OCI-M1 (cell line): ENCODE measurements at places on chromosomes 16 and 17.

DNA sequence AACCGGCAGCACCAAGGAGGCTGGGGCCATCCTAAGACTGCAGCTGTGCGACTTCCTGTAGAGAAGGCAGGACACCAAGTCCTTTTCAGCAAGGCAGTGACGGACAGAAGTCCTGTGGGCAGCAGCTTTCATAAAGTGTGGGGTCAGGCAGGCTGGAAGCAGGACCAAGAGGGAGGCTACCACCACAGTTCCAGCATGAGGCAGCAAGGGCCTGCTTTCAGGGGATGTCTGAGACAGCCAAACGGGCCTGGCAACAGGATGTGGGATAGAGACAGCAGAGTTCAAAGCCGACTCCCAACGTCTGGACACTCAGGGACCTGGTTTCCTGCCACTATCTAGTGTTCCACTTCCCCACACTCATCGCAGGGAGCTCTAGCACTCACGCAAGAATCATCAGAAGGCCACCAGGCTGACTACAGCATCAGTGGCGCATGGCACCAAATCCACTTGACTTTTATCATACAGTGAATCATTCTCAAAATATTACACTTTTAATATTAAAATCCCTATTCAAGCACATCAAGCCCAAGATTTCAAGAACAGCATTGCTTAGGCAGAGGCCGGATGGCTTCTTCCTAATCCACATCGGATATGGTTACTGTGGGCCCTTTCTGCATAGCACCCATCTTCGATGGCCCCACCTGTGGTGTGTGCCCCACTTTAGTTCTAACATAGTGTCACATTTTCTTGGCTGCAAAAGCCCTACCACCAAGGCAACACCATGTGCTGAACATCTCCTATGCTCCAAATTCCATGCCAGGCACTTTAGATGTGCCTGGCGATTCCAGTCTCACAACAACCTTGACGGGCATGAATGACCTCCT, 5.2 kb downstream of the USP7 start:
- peak; percentile 54 for DNase-seq

DNA sequence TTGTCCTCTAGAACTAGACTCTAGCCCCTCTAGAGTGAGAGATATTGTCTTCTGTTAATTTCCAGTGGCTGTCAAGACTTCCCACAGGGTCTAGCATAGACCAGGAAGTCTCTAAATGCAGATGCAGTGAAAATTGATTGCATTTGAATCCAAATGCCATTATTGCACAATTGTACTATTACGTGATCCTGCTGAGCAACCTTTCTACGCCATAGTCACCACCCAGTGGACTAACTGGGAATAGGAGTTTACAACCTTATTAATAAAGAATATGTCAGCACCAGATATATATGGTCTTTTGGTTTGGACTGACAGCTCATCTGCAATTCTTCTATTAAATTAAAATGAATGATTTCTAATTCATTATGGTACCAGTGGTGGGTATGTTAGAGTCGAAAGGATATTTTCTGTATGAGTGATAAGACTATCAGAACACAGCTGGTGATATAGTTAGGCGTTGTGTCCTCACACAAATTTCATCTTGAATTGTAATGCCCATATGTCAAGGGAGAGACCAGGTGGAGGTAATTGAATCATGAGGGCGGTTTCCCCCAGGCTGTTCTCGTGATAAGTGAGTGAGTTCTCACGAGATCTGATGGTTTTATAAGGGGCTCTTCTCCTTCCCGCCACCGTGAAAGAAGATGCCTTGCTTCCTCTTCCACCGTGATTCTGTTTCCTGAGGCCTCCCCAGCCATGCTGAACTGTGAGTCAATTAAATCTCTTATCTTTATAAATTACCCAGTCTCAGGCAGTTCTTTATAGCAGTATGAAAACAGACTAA, 138.9 kb upstream of the CA10 start:
- DNase-seq: peak; percentile 58

DNA sequence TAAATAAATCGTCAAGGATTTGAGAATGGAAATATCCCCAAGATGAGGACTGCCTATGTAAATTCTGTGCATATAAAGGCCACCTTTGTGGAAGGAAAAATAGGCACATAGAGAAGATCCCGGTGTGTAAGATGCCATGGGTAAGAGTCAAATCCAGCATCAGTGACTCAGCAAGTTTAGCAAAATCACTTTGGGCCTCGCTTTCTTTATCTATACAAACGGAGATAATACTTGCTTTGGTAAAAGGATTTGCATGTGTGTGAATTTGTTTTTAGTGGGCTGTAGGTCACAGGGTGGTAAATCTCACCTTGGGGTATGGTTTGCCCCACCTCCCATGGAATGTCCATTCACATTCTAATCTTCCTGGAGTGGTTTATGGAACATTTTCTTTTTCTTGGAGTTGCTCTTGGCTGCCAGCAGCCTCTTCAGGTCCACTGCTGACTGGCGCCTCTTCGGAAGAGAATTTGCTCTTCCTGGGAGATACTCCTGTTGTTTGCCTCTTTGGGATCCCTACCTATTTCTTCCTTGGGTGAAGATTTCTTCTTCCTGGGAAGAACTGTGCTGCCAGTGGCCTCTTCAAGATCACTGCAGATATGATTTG, 587.6 kb downstream of the CDH11 start:
- no peak for DNase-seq

DNA sequence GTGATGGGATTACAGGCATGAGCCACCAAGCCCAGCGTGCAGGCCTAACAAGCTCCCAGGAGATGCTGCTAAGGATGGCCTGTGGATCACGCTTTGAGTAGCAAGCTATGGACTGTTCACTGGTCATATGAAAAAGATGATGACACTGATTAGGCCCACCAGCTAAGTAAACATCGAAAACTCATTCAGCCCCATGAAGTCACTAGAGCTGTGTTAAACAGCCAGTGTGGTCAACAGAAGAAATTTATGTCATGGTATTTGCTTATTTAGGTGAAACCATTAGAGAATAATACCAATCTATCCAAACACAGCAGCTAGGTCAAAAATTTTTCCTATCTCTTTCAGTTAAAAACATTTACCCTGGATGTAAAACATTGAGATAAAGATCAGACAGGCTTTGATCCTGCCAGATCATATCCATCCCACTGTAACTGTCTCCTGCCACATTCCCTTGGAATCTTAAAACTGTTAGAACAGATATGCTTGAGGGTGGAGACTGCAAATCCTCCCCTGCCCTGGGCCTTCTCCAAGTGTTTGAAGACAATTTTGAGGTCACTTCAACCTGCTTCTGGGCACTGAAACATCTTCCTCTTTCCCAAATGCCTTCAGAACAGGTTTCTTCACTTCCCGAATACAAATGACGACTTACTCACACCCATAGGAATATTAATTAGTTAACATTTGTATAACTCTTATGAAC, 30.9 kb downstream of the HOXB1 start:
- no peak for DNase-seq

DNA sequence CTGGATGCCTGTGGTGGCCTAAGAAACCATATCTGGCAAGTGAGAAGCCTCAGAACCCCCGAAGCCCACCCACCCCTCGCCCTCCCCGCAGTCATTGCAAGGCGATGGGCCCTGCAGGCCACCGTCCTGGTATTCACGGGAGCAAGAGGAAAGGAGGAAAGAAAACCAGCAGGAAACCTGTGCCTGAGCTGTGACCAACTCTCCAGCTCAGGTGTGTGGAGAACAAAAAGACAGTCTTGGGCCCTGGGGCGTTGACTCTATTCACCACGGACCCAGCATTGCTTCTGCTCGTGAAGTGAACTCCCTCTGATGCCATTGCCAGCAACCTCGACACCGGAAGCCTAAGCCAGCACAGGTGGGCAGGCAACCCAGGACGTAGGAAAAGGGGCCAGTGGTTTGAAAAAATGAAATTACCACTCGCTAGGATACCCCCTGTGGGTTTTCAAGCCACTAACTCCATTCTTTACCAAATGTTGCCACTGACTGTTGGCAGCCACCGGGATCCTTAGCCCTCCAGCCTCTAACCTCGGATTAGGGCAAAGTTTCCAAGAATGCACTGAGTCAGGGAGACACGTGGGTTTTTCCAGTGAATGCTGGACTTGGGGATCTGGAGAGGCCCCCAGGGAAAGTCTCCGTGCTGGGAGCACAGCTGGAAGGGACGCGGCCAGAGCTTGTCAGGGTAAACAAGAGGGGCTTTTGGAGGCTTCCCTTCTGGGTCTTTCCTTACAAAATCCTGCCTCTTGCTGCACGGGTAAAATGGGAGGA, 25.1 kb downstream of the FA2H start:
- no peak for DNase-seq

GRCh38 chr17:76689859-76690258, 20.9 kb downstream of the MXRA7 start:
- no peak for DNase-seq

DNA sequence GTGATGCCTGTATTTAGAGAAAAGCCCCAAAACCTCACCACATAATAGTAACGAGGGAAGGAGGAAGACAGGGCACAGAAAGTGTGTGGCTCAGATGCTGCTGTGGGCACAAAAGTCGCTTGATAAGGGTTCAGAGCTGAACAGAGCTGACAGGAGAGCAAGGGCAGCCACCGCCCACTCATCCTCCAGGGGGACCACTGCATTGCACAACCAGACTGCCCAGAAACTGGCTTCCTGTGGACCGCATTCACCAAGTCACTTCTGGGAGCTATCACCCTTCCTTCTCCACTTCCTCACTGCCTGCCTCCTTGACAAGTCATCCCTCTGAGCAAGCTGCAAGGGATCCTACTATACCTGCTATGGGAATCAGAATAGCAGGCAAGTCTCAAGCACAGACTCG, 512.4 kb upstream of the CDH11 start:
- peak; percentile 27 for DNase-seq

DNA sequence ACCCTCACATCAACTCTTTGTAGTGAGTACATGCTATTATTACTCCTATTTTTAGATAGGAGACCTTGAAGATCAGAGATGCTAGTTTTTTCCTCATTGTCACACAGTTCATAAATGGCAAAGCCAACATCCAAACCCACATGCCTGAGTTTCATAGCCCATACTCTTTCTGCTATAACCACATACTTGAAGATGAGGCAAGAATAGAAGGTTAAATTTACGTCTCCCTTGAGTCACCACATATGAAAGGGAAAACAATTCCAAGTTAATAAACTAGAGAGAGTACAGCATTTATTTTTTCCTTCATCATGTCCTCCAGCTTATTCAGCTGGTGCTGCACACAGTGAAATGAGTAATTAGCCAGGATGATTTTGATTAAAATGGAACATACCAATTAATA, 23.7 kb downstream of the NUDT7 start:
- no peak for DNase-seq
